ENCODE measurements at places on chromosomes 6 and 20.
A peak's percentile ranks its signal among the peaks of the same experiment; 100 is the strongest.

GRCh38 chr6:115668211-115668610, 392.5 kb downstream of the FRK start:
- DNase-seq: no peak

DNA sequence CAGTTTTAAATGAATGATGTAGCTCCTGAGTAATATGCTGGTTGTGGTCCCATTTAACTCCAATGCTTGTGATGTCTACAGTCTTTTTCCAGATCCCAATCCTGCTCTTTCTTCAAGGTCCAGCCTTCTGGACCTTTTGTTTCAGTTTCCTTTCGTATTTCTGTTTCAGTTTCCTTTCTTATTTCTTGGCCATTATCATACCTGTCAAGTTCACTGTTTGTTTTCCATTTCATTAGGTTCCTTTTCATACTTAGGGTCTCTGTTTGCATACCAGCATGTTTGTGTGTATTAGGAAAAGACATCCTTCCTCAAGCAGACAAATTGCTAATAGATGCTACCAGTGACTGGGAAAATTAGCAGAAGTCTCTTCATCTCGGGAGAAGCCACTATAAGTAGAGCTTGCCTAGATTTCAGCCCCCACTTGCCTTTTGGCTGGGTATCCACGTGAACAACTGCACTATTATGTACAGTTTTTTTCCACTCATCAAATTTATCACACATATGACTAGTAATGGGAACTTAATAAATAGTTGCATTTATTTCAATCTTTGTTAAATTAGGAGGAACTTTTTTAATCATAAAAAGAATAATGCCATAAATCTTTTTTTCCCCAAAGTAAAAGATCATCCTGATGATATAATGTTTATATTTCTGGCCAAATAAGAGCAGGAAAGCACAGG, 583.4 kb downstream of the BCKDHB start:
- peak; percentile 20 for DNase-seq

- no peak for DNase-seq
Measured at GRCh38 chr6:143375022-143375585, 75.4 kb downstream of the ADAT2 start.

DNA sequence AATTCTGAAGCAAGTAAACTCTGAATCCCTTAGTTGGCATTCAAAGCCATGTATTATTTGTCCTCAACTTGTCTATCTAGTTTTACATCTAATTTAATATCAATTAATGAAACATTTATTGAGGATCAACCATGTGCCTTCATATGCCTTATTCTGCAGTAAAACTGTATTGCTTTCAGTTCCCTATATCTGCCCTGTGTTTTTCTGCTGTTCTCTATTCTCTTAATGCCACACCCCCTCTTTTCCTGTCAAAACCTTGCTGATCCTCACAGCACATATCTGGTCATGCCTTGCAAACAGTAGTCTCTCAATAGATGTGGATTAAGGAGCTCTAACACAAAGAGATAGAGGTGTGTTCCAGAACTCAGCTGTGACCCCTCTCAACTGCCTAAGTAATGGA, 2.0 kb downstream of the FIG4 start:
- DNase-seq: no peak

DNA sequence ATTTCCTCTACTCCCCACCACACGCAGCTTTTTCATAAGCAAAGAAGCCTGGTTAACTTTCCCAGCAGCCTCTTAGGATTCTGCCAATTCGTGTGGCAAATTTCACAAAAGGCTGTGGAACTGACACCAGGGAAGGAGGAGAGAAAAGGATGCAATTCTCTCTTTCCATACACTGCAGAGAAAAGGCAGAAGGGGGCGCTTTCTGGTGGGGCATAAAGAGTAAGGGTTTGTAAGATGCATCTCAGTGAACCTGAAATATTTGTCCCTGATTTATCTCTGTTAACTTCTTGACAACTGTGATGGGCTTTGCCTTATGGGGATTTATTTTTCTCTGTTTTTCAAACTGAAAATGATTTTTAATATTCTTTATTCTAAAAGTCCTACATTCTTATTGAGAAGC, 45.5 kb upstream of the GLP1R start:
- no peak for DNase-seq

- no peak for DNase-seq
Measured at GRCh38 chr20:59605601-59606364, 1.4 kb downstream of the PHACTR3 start.

DNA sequence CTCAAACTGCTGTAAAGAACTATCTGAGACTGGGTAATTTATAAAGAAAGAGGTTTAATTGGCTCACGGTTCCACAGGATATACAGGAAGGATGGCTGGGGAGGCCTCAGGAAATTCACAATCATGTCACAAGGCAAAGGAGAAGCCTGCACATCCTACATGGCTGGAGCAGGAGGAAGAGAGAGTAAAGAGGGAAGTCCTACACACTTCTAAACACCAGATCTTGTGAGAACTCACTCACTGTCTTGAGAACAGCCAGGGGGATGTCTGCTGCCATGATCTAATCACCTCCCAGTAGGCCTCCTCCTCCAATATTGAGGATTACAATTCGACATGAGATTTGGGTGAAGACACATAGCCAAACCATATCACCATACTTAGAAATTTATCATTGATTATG, 1307.0 kb upstream of the GJE1 start:
- DNase-seq: no peak

GRCh38 chr20:891706-892080, 24.4 kb downstream of the ANGPT4 start:
- no peak for DNase-seq

Measured in forelimb muscle (tissue), 1 donor.